ENCODE measurements at places on chromosomes 6 and 20. TPM values are rescaled to one million over a fixed set of nuclear protein-coding genes. Genes with fewer than 3 reads are reported as not detected.

GRCh38 chr6:89180971-89181370 is 35.1 kb downstream of the PM20D2 start:
- DNase-seq: no peak

DNA sequence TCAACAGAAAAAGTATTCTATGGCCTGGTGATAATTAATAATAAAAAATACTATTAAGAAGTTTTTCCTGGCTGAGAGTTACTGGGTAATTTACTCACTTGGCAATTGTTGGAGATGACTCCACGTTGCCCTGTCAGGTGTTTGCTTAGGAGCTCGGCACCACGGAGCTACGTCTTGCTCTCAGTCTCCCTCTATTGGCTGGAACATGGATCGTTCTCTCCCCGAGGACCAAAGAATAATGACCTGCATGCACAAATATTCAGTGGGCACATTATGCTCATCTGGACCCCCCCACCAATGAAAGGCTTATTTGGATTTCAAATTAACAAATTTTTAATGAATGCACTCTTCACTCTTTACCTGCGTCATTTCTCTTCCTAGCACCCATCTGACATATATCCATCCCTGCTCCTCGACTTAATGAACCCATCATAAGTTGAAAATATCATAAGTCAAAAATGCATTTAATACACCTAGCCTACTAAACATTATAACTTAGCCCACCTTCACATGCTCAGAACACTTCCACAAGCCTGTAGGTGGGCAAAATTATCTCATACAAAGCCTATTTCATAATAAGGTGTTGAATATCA is 71.0 kb upstream of the CD83 start:
- DNase-seq: no peak

DNA sequence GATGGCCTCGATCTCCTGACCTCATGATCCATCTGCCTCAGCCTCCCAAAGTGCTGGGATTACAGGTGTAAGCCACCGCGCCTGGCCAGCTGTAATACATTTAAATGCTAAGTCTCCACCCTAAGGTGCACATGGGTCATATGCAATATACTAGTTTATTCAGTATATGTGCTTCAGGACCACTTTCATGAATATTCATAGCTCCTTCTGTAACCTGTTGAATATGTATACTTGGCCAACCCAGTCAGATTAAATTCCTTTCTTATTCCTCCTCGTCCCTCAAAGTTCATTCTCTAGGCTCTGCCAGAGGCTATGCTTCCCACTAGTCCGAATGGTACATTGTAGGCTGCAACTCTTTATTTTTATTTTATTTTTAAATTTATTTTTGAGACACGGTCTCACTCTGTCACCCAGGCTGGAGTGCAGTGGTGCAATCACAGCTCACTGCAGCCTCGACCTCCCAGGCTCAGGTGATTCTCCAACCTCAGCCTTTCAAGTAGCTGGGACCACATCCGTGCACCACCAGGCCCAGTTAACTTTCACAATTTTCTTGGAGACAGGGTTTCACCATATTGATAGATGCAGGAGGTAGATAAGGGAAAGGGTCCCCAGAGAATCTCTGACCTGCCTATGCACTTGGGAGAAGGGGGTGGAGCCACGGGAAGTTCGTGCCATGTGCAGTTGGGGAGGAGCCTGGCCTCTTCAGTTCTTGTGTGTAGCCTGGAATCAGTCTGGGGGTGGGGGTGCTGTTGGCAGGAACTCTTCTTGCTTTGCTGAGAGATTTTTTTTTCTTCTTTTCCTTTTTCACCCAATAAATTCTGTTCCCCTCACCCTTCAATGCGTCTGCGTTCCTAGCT is 41.3 kb upstream of the DDR1 start:
- no peak for DNase-seq

DNA sequence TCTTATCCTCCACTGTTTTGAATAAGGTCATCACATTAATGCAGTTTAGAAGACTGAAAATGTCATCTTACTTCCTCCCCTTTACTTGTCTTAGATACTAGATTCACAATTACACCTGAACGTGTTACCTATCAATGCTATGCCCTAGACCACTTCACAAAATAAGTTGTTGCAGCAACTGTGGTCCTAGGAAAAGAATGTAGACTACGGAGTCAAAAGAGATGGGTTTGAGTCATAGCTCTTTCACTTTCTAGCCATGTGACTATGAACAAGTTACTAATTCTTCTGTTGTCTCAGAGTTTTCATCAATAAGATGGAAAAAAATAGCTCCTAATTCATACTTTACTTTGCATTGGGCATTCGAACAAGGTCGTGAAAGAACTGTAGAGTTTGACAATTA is 164.3 kb upstream of the PREP start:
- DNase-seq: no peak

FOXA2 gene
- 17.5 TPM for total RNA-seq

GRCh38 chr6:80227545-80228105 is 121.2 kb downstream of the BCKDHB start:
- DNase-seq: no peak

- no peak for DNase-seq
Observed at GRCh38 chr6:6920114-6920986, 187.4 kb upstream of the RREB1 start.

EYS gene
- total RNA-seq: 3.0 TPM

- DNase-seq: no peak
Observed at GRCh38 chr20:36773107-36773596, 411 bp downstream of the DSN1 start.

SNX21 gene
- total RNA-seq: 16.4 TPM

DNA sequence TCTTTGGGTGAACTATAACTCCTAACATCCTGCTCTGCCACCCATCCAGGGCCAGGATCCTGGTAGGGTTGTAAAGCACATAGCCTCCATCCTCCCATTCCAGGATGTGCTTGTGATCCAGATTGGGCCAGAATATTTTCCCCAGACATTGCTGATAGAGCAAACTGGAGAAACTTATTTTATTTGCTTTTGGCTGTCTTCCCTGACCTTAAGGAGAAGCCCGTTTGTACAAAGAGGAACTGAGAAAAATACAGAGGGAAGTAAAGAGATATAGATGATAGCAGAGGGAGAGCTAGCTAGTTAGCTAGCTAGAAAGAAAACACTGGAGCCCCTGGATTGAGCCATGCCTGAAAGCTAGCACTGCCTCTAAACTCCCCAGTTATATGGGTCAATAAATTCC is 9.0 kb upstream of the HDAC2 start:
- no peak for DNase-seq

MEP1A gene
- total RNA-seq: 3.6 TPM

GRCh38 chr6:135921188-135921587 is 69.7 kb downstream of the PDE7B start:
- no peak for DNase-seq

BFSP1 gene
- 1.9 TPM for total RNA-seq

DNA sequence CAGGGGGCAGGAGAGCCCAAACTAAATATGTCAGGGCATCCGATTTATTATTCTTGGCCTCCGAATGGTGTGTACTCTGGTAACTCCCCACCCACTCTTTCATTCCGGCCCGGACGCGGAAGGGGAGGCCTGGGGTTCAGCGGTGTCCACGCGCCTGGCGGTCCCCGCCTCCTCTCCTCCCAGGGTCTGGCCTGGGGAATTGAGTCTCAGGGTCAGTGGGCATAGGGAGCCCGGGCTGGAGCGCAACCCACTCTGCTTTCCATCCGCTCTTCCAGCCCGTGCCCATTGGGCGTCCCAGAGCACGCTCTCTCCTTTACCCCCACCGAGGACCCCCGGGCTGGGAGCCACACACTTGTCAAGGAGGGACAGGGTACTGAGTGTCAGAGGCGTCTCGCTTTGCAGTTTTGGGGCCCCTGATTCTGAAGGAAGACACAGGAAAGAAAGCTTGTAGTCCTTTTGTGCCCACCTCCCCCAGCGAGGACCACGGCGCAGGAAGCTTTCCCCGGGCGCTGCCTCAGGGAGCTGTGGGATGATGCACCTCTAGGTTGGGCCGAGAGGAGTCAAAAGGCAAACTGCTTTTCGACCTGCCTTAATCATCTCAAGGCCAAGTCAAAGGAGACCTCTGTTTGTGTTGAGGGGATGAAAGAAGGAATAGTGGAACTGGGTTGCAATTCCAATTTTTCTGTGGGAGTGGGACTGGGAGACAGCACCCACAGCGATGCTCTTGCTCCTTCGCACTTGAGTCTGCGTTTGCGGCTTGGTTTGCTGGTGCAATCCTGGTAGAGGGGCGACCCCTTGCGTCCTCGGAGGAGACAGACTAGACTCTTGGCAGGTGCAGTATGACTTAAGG is 2.5 kb downstream of the RSPO3 start:
- peak; percentile 85 for DNase-seq

SLC52A3 gene
- total RNA-seq: 1.3 TPM

- no peak for DNase-seq
Observed at GRCh38 chr6:131789219-131789618, 18.6 kb upstream of the ENPP1 start.

DNA sequence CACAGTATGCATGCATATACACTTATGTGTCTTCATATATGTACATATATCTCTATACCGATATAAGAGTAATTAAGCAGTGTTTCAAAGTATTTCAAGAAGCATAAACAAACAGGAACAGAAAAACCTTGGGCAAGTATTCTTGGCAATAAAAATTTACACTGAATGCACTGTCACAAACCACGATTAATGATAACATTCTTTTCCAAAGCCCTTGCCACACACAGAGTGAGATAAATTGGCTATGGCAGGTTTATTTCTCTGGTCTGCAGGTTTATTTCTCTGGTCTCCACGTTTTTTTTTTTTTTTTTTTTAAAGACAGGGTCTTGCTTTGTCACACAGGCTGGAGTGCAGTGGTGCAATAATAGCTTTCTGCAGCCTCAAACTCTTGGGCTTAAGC is 73.0 kb downstream of the PPP1R3G start:
- no peak for DNase-seq

DNA sequence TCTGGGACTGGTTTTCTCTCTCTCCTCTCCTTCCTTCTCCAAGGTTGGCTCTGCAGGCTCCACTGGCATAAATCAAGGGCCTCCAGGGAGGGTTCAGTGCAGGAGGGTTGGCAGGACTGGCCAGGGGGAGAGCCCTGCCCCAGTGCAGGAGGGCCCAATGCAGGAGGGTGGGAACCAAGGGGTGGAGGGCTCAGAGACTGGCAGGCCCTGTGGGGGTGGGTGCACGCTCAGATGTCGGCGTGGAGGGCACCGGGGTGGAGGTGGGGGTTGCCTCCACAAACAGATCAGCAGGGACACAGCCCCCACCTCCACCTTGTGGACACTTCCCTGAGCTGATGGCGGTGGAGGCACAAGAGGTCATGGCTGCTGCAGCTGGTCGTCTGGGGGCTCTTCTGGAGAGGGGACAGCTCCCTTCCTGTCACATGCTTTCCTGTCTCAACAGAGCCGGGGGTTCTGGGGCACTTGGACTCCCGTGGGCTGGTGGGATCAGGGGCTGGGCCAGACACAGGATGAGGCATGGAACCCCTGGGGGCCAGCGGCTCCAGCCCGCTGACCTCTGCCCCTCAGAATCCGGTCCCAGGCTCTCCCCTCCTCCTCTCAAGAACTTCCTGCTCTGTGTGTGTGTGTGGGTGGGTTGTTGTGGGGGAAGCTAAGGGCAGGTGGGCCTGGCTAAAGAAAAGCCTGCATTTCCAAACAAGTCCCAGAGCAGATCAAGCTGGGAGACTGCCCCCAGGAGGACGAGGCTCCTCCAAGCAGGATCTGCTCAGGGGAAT is 2.7 kb upstream of the ABHD16B start:
- DNase-seq: no peak

PLCB1 gene
- total RNA-seq: 12.0 TPM

PSORS1C1 gene
- not detected for total RNA-seq

DNA sequence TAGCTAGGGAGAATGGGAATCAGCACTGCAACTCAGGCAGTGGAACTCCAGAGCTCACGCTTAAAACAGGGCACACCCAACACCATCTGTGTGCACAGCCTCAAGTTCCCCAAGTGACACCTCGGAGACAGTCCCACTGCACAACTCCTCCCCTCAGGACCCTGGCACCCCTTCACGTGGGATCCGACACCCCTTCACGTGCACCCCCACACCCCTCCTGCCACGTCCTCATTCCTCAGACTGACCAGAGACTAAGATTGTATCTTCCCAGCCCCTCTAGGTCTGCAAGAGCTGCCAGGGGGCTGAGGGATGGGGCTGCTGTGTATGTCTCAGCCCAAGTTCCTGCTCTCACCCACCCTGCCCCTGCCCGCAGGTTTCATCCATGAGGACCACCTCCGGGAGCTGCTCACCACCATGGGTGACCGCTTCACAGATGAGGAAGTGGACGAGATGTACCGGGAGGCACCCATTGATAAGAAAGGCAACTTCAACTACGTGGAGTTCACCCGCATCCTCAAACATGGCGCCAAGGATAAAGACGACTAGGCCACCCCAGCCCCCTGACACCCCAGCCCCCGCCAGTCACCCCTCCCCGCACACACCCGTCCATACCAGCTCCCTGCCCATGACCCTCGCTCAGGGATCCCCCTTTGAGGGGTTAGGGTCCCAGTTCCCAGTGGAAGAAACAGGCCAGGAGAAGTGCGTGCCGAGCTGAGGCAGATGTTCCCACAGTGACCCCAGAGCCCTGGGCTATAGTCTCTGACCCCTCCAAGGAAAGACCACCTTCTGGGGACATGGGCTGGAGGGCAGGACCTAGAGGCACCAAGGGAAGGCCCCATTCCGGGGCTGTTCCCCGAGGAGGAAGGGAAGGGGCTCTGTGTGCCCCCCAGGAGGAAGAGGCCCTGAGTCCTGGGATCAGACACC is 7.6 kb downstream of the MYL9 start:
- no peak for DNase-seq

GRCh38 chr20:46710153-46710913 is 884 bp downstream of the SLC2A10 start:
- DNase-seq: no peak

EPHA7 gene
- total RNA-seq: 22.7 TPM

FERMT1 gene
- 7.1 TPM for total RNA-seq

DNA sequence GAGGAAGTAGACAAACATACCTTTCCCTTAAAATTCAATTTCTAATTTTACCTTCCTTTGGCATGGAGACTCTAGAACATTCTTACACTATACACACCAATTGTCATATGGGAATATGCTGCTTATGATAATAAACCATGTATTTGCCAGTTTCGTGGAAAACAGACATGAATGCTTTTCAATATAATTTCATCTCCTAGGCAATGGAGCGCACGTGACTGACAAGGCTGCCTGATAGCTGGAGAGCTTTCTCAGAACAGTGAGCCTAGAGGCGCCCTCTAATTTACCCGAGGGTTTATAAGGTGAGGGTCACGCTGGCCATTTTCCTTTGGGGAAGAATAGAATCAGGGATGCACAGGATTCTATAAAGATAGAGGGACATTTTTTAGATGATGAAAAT is 56.5 kb downstream of the PRR18 start:
- no peak for DNase-seq

- DNase-seq: no peak
Observed at GRCh38 chr20:32574296-32575226, 10.6 kb downstream of the NOL4L start.

- no peak for DNase-seq
Observed at GRCh38 chr6:30988209-30988825, 4.8 kb downstream of the MUC21 start.

DNA sequence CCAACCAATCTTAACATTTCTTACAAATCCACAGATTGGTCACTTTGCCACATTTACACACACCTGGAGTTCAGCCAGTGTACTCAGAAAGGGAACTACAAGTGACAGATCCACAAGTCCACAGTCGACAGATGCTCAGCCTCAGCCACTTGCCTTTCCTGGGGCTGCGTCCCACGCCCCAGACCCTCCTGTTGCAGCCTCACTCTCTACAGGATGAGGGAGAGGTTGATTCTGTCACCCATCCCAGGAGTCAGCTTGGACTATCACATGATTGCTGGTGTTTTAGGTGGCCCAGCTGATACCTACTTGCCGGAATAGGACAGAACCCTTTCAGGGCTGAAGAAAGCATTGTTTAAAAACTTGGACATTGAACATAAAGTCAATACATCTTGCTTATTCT is 108.8 kb downstream of the FAM120B start:
- peak; percentile 50 for DNase-seq

Data from type B pancreatic cell (in vitro differentiated cells).